ENCODE measurements at places on chromosomes 2 and 18.

- DNase-seq, result no peak
Measured at GRCh38 chr2:65413610-65414009, 18.8 kb downstream of the SPRED2 start.

DNA sequence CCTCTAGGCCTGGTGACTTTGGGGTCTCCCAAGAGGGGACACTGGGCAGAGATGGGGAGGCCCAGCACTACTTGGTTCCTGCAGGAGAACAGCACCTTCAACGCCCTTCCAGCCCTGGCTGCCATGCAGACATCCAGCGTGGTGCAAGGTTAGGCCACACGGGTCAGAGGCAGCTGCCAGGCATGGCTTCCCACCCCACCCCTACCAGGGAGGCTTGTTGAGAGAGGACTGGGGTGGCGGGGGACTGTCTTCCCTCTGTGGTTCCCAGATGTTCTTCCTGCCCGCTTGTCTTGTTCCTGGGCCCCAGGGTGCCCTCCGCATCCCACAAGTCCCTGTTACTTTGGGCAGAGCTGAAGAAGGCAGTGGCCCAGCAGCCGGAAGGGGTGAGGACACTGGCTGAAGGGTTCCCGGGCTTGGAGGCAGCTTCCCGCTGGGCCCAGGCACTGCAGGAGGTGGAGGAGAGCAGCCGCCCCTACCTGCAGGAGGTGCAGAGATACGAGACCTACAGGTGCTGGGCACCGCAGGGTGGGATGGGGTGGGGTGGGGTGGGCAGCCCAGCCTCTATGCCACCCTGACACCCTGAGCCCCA lies 4.5 kb downstream of the PROM2 start:
- no peak for DNase-seq

DNA sequence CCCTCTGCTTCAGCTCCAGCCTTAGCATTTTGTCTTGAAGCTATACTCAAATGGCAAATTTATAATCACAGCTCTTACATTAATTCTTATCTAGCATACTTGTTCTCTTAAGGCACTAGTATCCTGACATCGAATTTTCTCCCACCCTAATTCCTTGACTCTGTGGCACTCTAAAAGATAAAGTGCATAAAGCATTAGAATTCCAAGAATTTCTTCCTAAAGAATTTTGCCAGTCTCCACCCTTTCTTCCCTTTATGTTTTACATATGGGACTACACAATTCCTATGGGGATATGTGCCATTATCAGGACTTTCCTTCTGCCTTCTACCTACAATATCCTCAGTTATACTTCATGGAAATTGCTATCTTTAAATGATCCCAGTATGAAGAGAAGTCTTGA lies 560.3 kb downstream of the ARHGAP15 start:
- DNase-seq, result no peak

DNA sequence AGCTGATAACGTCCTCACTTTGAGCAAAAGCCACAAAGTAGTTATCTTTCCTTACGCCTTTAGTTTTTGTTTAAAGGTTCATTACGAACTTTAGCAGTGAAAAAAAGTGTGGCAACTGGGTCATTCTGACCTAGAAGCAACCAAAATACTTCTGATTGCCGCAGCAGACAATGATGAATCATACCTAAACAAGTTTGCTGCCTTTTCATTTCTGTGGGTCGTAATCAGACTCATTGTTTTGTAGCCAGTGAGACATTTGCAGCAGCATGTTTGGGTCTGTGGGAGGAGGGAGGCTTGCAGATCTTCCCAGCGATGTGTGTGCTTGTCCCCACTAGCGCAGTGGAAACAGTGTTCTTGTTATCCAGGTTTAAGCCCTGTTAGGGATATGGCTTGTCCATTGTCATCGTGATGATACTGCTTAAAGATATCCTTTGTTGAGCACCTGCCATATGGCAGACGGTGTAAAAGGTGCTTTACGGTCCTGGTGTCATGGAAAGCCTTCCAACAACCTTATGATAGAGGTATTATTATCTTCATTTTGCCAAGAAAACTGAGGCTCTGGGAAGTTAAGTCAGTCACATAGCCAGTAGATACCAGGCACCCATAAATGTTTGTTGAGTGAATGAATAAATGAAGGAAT lies 1.3 kb upstream of the GREB1 start:
- DNase-seq, result no peak

GRCh38 chr2:132721938-132722337 lies 51.9 kb upstream of the LYPD1 start:
- DNase-seq, result no peak

DNA sequence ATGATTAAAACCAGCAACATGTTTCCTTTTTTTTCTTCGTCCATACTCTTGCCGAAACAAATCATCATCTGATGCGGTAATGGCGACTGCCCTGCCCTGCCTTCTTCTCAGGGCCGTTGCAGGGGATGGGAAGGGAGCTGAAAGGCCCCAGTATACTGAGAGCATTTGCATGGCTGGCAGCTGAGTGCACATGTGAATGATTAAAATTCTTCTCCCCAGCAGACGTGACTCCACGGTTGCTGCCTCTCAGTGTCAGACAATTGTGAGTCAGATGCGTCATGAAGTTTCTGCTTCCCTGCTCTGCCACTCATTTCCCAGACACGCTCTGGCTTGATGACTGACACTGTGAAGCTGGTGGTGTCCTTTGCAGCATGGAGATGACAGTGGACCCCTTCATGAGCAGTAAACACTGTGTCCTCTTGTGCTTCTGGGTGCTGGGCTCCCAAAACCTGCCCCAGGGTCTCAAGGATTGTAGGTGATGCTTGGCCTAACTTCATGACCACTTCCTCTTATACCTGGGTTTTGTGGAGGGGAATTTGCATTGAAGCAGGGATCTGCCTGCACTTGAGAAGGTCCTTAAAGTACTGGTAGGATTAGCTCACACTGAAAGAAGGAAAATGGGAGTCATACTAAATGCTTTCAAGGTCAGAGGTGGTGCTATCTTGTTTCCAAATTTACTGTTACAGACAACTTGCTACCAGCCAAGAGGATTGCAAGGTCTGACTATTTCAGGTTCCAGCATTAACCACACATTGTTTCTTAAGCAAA lies 222.5 kb upstream of the COPS8 start:
- no peak for DNase-seq

DNA sequence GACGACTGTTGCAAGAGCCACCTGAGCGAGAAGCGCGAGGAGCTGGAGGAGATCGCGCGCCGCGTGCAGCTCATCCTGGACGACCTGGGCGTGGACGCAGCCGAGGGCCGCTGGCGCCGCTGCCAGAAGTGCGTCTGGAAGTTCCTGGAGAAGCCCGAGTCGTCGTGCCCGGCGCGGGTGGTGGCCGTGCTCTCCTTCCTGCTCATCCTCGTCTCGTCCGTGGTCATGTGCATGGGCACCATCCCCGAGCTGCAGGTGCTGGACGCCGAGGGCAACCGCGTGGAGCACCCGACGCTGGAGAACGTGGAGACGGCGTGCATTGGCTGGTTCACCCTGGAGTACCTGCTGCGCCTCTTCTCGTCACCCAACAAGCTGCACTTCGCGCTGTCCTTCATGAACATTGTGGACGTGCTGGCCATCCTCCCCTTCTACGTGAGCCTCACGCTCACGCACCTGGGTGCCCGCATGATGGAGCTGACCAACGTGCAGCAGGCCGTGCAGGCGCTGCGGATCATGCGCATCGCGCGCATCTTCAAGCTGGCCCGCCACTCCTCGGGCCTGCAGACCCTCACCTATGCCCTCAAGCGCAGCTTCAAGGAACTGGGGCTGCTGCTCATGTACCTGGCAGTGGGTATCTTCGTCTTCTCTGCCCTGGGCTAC lies 1.2 kb downstream of the KCNF1 start:
- no peak for DNase-seq

DNA sequence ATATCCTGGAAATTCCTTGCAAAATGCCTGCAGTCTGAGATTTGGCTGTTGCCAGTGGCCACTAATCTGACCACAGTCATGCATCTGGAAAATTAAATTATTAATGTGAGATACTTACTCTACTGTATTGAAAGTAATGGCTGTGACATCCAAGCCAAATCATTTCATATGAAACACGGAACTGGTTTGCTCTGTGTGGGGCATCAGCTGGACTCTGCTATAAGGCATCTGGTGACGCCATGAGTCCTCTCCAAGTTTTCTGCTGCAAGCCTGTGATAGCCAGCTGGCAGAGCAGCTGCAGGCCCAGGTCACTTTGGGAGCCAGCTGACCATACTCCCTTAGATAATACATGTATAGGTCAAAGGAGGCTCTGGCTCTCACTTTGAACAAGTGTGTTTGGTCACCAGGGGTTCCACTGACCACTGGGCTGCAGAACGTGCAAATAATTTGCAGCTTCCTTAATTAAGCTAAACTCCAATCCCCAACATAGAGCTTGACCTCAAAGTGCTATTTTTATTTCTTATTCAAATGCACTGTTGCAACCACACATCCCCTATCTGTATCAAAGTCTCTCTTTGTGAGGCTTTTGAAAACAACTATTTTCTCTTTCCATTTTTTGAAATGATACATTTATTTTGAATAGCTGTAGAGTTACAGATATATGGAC lies 152.9 kb downstream of the NCKAP5 start:
- DNase-seq, result no peak

GRCh38 chr2:119025762-119026351 lies 83.9 kb downstream of the MARCO start:
- DNase-seq, result no peak

- DNase-seq, result no peak
Measured at GRCh38 chr2:20148923-20149702, 75.8 kb downstream of the SDC1 start.

DNA sequence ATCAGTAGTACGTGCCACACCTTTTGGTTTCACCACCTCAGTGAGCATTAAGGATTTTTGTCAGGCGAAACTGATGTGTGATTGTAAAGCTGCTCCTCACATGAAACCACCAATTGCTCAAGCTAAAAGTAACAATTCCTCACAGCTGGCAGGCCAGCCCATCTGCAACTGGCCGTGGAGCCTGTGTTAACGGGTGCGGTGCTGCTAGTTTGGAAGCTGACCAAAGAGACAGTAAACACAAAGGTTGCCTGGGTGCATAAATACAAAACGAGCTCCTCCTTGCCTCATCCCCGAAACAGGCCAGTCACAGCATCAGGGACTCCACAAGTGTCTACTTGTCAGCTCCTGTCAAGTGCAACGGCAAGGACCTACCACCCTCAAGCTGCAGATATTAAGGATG lies 32.0 kb downstream of the LGALSL start:
- no peak for DNase-seq

DNA sequence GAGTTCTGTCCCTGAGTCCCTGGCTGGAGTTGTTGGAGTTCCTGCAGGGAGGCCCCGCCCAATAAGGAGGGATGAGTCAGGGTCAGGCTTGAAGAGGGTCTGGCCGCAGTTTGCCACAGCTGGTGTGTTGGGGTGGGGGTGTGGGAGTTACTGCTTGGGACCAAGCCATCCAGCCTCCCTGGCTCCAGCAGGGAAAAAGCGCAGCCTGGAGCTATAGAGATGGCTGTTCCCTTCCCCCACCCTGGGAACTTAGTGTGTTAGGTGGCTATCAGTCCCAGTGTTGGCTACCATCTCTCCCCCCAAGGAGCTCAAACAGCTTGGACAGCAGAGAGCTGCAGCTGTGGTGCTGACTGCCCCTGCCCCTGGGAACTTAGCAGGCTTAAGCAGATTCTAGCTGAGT lies 13.2 kb upstream of the TANK start:
- no peak for DNase-seq

DNA sequence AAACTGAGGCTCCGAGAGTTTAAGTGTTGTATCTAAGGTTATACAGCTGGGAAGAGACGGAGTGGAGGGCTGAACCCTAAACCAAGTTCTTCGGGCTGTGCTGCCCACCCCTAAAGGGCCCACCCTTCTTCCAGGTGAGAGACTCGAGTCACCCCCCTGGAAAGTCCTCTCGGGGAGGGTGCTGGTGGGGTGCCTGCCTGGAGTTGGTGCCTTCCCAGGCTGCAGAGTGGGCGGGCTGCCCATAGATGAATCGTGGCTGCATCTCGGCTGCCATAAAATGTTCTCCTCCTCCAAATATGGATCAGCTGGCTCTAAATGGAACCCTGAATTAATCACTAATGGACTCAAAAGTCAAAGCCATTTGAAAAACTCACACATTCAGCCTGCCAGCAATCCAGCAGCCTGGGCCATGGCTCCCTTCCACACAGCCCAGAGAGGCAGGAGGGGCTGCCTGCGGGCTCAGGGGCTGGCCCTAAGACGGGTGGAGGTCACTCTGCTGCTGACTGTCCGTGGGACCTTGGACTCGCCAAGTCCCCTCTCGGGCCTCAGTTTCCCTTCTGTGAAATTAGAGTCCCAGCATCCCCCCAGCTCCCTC lies 7.7 kb downstream of the CIB4 start:
- no peak for DNase-seq

DNA sequence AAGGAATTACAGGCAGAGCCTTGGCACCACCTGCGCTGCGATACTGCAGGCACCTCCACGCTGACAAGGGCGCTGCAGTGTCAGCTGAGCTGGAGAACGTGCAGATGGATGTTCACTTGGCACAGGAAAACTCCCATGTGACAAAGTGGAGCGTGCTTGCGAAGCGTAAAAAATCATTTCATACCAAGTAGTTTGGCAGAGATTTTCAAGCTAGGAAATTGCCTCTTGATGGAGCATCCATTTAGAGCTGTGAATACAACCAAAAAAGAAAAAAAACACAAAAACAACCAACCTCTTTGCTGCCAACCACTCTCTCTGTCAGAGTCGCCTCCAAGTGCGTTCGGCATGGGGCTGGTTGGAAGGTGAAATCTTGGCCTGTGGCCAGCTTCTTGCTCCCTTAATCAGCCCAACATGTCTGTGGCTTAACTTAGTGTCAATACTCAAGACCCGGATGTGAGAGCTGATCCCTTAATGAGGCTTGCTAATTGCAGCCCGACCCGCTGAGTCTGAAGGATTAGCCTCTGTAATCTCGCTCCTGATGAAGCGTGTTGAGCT lies 38.1 kb downstream of the ACOXL start:
- DNase-seq, result no peak

DNA sequence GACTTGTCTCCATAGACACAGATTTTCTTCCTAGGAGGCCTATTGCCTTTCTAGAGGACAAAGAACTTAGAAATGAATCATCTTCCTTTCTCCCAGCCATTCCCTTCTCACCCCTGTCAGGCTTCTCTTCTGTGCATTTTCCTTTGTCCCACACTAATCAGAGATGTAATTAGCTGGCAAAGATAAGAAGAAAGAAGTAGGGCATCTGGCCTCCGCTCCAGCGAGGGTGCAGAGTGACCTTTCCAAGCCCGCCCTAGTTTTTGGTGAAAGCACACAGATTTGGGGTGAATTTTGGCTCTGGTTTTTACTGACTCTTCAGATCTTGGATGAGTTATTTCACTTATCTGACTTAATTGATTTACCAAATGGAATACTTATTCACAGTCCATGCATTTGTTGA lies 626.5 kb downstream of the ZEB2 start:
- no peak for DNase-seq

- DNase-seq, result no peak
Measured at GRCh38 chr2:108623616-108624015, 89.3 kb downstream of the LIMS1 start.

DNA sequence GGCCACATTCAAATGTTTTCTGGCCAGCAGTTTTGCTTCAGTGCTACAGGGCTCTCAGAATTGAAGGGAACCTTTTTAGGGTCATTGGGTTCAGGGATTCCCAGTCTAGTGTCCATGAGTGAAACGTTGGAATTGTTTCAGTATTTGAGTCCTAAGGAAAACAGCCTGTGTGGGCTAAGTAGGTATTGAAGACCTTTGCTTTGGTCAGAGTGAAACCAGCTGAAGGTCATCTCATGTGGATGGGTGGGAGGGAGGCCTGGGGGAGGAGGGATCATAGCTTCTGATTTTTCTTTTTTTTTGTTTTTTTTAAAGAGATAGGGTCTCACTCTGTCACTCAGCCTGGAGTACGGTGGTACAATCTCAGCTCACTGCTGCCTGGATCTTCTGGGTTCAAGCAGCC lies 20.2 kb downstream of the B3GNT2 start:
- no peak for DNase-seq

GRCh38 chr18:4858379-4859127 lies 338.5 kb downstream of the AKAIN1 start:
- DNase-seq, result no peak

Data from stimulated activated CD4-positive, alpha-beta T cell treated with anti-CD3 and anti-CD28 coated beads, Interleukin-15, amount 100 ng/mL, for 24 hours (primary cell).